ENCODE measurements at places on chromosomes 6 and 20. TPM values are rescaled to one million over a fixed set of nuclear protein-coding genes. Genes with fewer than 3 reads are reported as not detected.

DNA sequence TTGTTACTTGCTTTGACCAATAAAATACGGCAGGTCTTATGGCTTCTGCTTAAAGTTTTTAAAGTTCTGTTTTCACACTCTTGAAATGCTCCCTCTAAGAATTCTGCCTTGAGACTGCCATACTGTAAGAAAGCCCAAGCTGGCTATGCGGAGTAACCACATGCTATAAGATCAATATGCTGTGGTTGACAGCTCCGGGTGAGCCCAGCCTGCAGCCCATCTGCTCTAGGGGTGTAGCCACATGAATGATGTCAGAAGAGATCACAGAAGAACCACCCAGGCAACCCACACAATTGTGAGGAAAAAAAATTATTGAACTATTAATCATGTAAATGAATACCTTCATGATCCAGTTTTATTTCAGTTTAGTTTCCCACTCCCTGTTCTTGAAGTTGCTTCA is 26.1 kb upstream of the SH3BGRL2 start:
- DNase-seq = no peak

DNA sequence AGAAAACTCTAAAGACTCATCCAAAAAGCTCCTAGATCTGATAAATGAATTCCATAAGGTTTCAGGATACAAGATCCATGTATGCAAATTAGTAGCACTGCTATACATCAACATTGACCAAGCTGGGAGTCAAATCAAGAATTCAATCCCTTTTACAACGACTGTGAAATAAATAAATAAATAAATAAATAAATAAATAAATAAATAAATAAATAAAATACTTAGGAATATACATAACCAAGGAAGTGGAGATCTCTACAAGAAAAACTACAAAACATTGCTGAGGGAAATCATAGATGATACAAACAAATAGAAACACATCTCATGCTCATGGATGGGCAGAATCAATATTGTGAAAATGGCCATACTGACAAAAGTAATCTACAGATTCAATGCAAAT is 132.0 kb upstream of the NRSN1 start:
- no peak for DNase-seq

DNA sequence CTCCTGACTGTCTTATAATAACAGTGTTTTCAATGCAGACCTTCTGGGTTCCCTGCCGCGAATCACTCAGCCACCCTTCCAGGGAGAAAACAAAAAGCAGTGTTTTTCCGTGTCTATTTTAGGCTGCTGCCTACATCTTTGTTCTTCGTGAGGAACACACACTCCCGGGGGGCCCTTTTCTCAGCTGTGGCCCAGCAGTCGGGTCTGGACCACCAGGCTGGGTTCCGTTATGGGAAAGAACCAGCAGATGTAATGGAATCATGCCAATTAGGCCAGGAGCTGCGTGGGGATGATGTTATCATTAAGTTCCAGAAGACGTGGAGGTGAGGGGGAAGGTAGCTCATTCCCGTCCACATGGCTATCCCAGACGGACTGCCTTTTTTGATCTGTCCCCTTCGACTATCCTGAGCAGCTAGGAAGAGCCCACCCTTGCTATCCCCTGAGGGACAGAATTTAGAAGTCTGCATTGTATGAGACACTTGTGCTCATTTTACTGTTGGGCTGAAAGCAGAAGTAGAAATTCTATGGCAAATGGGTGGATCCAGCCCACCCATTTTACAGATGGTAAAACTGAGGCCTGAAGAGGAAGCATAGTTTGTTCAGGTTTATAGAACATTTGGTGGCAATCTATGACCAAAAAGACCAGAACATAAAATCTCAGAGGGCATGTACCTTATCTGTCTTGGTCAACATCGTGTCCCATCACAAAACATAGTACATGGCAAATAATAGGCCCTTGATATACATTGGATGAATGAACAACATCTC is 54.5 kb downstream of the KCNB1 start:
- DNase-seq = no peak

The C6orf52 gene
- not detected for total RNA-seq

The MYT1 gene
- total RNA-seq = 1.0 TPM

The TMEM217 gene
- total RNA-seq = 0.47 TPM

GRCh38 chr6:159308198-159308597 is 139.0 kb downstream of the FNDC1 start:
- no peak for DNase-seq

DNA sequence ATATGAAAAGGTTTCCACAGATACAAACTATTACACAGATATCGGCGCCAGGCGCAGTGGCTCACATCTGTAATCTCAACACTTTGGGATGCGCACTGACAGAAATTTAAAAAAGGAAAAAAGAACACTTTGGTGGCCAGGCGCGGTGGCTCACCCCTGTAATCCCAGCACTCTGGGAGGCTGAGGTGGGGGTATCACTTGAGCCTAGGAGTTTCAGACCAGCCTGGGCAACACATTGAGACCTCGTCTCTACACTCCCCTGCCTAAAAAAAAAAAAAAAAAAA is 41.6 kb downstream of the NUDT3 start:
- no peak for DNase-seq

The GPSM3 gene
- 190 TPM for total RNA-seq

DNA sequence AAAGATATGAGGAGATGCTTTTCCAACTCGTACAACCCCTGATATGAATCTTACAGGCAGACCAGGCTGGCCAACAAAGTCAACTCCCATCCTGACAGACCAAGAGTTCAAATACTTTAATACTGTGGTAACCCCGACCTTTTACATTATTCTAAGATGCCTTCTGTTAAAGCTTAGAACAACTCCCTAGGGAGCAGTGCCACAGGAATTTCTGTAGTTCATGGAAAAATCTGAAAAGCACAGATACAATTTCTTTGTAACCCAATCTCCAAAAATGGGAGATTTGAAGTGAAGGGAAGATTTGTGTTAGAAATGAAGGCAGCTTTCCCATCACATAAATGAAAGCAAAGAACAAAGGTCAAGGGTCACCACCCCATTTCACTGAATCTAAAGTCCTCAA is 151.3 kb upstream of the BEND6 start:
- no peak for DNase-seq

- no peak for DNase-seq
These were observed 202.1 kb upstream of the SNX9 start for GRCh38 chr6:157620944-157621343.

DNA sequence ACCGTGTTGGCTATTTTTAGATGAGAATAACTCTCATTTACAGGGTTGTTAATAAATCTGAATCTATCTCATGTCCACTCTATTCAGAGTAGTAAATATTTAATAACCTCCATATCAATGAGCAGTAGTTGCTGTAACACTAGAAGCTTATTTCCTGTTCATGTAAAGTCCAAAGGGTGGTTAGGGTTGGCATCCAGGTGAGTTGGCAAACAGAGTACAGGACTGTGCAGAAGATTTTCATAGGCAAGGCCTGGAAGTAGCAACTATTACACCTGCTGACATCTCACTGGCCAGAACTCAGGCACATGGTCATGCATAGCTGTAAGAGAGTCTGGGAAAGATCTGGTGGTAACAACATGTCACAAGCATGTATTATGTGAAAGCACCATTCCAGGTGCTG is 147.5 kb downstream of the PHF3 start:
- no peak for DNase-seq

- no peak for DNase-seq
These were observed 1003.7 kb downstream of the EPHA7 start for GRCh38 chr6:92415656-92416055.

GRCh38 chr6:74872754-74873476 is 332.9 kb downstream of the COL12A1 start:
- DNase-seq = no peak

DNA sequence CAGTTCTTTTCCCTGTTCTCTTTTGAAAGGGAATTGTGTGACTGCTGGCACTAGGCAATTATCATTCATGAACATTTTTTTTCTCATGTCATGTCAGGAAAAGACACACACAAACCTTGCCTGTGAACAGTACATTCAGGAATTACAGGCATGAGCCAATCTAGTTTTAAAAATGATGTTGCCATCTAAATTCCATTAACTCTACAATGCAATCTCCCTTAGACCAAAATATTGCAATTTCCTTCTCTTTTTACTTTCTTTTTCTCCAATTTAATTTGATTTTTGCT is 127.5 kb upstream of the STMND1 start:
- no peak for DNase-seq

The TSBP1 gene
- not detected for total RNA-seq

DNA sequence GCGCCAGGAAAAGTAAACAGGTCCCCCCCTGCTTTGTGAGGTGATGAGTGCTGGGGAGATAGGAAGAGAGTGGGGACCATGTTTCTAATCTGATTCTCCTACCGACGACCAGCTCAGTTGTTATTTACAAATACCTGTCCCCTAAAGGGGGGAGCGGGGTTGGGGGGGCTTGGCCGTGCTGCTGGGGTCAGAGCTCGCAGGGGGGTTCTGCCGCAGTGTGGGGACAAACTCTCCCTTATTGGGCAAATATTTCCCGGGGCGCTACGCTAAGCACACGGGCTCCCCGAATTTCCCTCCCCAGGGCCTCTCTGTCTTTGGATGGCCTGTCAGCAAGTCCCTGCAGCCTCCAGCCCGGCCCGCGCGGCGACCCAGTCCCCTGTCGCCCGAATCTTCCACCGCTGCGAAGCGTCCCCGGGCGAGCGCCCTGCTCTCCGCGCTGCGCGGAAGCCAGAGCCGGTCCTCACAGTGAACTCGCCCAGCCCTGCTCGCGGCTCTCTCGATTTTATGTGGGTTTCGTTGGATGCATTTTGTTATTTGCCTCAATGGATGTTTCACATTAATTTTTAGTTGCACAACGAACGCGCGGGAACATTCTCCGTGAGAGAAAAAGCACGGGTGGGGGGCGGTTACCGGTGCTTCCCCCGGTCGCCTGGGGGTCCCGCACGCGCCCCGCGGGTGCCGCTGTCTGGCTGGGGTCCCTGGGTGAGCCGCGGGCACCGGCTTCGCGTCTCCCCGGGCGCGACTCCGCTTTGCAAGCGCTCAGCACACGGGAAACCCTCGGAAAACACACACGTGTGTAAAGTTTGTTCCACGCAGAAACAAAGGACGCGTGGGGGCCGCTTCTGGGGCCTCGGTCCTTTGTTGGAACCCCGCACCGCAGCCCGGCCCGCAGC is 1.5 kb upstream of the STX16 start:
- no peak for DNase-seq

The ZNF831 gene
- total RNA-seq = 24.9 TPM

The OR2J3 gene
- total RNA-seq = not detected

The OPRM1 gene
- total RNA-seq = not detected

DNA sequence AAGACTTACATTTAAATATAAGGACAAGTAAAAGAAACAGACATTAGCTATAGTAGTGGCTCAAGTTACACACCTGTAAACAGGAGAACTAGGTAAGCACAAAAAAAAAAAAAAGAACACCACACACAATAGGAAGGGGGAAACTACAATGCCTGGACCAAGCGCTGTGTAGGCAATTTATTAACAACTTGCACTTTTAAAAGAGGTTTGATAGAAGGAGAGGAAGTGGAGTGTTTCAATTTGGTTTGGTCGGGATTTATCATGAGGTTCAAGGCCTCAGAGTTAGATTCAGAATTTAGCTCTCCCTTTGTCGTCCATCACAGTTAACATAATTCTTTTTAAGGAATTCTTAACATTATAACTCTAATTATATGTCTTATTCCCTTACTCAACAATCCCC is 1.1 kb upstream of the USP49 start:
- no peak for DNase-seq

The CST4 gene
- not detected for total RNA-seq

GRCh38 chr6:97113170-97113569 is 169.8 kb downstream of the MMS22L start:
- DNase-seq = no peak

DNA sequence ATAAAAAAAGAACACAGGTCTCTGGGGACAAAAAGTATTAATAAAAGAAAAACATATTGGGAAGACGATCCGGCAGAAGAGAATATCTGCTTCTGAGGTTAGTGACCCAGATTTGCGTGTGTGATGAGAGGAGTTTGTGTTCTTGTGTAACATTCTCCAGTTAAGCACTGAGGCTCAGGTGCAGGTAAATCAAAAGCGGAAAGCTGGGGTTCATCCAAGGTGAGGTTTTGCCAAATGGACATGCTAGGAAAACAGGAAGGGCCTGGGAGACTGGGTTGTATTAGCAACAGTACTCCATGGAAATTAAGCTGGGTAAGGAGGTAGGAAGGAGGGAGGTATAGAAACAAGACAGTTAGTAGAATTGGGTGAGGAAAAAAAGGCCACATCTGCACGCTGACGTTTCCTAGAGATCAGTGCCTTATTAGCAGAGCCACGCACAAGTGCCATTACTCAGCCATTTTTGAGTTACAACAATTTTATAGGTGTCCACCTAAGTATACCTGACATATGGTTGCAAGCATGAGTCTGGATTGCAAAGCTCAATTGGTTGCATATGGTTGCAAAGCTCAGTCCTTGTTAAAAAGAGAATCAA is 139.6 kb downstream of the ZMYND8 start:
- no peak for DNase-seq

The ANKRD6 gene
- 3.8 TPM for total RNA-seq

- no peak for DNase-seq
These were observed 398.0 kb downstream of the RNGTT start for GRCh38 chr6:88565409-88565811.

DNA sequence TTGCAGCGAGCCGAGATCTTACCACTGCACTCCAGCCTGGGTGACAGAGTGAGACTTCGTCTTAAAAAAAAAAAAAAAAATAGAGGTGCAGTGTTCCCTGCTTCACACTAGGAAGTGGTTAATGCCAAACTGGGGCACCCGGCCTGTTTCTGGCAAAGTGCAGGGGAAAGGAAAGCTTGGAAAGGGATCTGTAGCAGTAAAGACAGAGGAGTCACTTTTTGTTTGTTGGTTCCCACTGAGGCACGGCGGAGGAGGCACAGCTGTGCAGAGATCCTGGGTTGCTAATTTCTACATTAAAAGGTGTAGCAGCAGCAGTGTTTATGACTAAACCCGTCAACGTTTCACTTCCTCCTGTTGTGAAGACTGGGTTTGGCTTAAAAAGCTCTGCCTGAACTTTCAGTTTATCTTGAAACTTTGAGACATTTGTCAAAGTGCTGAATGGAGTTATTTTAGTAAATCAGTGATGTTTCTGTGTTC is 125.6 kb downstream of the CARMIL1 start:
- DNase-seq = peak; percentile 16

GRCh38 chr6:89186762-89187161 is 30.4 kb downstream of the GABRR1 start:
- DNase-seq = no peak

DNA sequence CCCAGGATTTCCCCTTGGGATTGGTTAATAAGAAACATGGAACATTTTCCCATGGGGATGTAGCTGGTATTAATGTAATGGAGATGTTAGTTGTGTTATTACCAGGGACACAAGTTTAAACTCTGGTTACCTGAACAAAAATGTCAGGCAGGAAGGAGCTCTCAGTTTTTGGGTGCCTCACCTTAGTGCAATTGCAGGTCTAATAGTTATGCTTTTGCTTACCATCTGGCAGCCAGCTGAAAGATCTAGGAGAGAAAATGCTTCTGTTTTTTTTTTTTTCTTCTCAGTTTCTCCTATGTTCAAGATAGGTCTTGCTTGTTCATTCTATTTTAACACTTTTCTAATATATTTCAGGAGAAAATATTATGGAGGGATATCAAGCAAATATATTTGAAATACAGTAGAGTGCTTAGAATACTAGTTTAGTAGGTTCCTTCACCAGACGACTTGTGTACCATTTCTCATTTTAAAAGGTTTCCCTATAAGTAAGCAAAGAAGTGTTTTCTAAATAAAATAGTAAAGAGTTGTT is 4.2 kb upstream of the UBE2J1 start:
- DNase-seq = no peak

All from CD4-positive, alpha-beta T cell (primary cell).